ENCODE measurements at places on chromosomes 12 and 14.

DNA sequence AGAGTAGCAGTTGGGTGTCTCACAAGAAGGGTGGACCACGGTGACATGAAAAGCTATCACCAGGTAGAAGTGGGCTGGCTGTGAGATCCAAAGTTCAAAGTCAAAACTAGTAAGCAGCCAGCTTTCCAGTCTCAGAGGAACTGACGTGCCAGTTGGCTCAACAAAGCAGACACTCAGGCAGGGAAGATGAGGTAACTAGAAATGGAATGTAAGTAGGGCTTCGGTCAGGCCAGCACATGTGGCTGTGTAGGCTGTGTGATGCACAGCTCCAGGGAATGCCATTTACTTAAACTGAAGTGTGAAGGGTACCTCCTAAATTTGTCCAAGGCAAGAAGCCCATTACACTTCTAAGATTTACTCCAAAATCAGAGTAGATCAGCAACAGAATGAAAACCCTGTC is 43.6 kb downstream of the PTPRR start:
- no peak for DNase-seq

GRCh38 chr12:109557805-109558204 is 15.5 kb downstream of the MMAB start:
- no peak for DNase-seq

- no peak for DNase-seq
Observed at GRCh38 chr12:110508071-110508586, 6.0 kb downstream of the RAD9B start.

- no peak for DNase-seq
Observed at GRCh38 chr12:42485823-42486222, 103.7 kb downstream of the PRICKLE1 start.

DNA sequence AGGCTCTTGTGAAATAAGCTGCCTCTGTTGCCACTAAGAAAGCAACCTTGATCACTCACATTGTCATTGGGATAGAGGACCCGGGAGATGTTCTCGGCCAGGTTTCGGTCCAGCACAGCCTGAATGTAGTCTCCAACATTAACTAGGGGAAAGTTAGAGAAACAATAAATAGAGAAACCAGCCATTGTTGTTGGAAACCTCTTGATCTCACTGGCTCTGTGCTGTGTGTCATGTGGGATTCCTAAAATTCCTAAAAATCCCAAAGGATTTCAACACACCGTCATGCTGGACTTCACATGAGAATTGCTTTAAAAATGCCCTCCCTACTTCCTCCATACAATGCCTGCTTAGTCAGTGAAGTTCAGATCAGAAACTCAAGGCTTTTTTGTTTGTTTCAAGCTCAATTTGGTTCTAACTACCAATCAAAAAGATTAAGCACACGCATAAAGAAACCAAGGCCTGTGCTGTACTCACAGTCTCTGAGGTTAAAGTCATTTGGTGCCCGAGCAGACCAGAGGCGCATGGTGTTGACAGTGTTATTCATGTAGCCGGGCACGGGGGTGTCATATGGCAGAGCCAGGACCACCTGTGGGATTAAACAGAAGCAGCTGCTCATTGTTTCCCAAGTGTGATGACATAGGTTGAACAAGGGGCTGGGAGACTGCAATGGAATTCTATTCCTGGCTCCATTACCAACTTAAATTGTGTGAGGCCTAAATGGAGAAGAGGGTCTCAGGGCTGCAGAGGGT is 23.6 kb downstream of the PYGL start:
- DNase-seq: peak; percentile 48

DNA sequence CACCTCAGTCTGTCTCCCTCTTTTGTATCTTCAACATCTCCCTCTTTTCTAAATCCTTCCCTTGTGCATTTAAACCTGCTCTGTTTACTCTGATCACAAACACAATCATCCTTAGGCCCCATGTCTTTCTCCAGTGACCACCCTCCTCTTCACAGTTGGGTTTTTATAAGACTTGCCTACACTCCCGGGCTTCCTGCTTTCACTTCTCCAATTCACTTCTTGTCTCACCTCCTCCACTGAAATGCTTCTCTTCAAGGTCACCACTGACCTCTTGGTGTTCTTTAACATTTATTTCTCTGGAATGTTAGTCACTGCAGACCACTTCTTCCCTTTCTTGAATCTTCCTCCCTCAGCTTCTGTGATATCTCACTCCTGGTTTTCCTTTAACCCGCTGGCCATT is 8.7 kb upstream of the SMCO2 start:
- DNase-seq: no peak

DNA sequence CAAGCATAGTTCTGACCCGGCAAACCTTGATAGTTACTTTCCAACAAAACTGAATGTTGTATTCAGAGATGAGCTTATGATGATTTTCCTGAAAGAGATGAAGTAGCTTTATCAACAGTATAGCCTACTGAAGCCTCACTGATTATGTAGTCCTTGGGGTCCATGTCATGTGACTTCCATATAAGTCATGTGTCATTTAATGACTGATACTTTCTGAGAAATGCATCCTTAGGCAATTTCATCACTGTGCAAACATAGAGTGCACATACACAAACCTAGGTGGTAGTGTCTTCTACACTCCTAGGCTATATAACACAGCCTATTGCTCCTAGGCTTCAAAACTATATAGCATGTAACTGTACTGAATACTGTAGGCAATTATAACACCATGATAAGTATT is 28.5 kb upstream of the TUBA1C start:
- no peak for DNase-seq

- DNase-seq: no peak
Observed at GRCh38 chr12:86634456-86635410, 378.5 kb upstream of the MGAT4C start.

GRCh38 chr12:2959192-2959504 is at the start of gene TEAD4:
Gene TEAD4 (plus strand): TSS chr12:2959397.
- DNase-seq: peak; percentile 24

DNA sequence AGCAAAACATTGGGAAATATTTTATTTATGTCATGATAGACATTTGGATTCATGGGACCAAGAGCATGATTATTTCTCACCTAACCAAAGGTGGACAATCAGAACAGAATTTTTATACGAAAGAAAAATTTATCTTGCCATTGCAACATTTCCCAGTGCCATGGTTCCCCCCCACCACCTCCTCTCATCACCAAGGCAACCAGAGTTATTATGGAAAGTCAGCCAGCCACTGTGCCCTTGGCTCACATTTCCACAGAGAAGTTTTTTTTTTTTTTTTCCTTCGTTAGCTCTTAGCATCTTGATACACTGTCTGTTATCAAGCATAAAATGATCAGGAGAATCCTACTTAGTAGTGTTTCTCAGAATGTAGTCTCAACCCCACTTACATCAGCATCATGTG is 176.4 kb upstream of the TMTC1 start:
- no peak for DNase-seq

DNA sequence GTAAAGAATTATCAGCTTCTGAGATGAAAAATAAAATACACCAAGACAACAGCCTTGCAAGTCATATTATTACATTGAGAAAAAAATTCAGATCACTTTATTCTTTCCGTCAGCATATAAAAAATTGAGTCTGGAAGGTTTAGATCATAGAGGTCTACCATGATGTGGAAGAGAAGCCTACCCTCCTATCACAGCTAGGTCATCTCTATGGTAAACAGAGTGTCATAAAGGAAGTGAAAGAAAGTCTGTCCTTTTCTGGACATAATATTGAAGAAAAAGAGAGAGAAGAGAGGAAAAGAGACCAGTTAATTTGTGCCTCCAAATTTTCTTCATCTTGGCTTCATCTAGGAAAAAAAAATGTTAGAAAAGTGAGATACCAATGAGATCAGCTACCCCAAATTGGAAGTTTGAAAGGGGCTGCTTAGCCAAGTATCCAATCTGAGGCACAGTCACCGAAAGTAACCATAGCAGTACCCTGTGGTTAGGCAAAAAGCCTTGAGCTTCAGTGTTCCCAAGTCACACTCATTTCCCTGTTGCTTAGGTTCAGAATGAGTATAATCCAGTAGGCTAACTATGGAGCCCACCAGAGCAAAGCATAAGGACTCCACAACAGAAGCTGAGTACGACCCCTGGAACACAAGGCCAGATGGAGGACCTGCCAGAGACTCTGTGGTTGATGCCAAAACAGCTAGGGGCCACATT is 38.1 kb downstream of the DUSP6 start:
- no peak for DNase-seq

GRCh38 chr12:12327802-12328201 is 22.2 kb downstream of the MANSC1 start:
- no peak for DNase-seq

DNA sequence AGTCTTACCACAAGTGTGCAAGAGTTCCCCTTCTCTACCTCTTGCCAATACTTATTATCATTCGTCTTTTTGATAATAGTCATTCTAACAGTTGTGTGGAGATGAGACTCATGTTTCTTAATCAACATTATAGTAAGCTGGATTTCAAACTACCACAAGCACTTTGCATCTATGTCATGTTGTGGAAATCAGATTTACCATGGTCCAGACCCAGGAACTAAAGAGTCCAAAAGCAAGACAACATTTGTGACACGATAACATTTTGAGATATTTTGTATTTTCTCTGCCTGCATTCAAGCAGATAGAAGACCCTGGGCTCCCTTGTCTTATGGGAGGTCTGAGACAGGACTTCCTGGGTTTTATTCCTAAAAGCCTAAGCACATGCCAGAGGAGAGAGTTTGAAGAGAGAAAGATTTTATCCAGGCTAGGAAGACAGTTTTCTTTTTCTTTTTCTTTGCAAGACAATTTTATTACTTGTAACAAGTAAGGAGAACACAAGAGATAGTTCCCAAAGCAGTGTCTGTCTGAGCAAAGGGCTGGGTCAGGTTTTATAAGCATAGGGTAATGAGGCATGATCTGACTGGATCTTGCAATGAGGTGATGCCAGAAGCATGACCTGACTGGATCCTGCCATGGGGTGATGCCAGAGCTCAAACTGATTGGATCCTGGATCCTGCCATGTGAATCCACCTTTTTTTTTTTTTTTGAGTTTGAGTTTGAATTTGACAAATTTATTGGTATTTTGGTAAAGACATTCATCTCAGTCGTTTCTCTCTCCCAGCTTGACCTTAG is 180.5 kb upstream of the HMGA2 start:
- DNase-seq: no peak

Data from AG04450 (cell line).